ENCODE measurements at places on chromosomes 1 and 21. TPM values are rescaled to one million over a fixed set of nuclear protein-coding genes. Genes with fewer than 3 reads are reported as not detected.

DNA sequence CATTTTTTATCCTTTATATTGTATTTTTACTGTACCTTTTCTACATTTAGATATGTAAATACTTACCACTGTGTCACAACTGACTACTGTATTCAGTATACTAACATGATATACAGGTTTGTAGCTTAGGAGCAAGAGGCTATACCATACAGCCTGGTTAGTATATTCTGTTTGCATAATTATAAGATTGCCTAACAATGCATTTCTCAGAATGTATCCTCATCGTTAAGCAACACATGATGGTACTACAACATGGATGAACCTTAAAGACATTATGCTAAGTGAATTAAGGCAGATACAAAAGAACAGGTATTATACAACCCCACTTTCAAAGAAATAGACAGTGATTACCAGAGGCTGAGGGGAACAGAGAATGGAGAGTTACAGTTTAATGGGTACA is 62.7 kb downstream of the RUSC1 start:
- DNase-seq = no peak
- no peak overlapping the region for H3K4me3 ChIP-seq
- peaks cover 4% of the 10 kb centered on the region for H3K36me3 ChIP-seq
- H3K27me3 ChIP-seq = no peaks in the 10 kb centered on the region

- no peaks in the 10 kb centered on the region for H3K4me1 ChIP-seq
- no peak for DNase-seq
- no peak overlapping the region for H3K27ac ChIP-seq
- H3K27me3 ChIP-seq = no peaks in the 10 kb centered on the region
These were observed 1.5 kb downstream of the LCE3E start for GRCh38 chr1:152565115-152565514.

Gene ATXN7L2
- total RNA-seq = 4.5 TPM

Gene ZNF593OS
- not detected for total RNA-seq

GRCh38 chr1:225844236-225845061 is 34.5 kb downstream of the EPHX1 start:
- peaks cover 35% of the 10 kb centered on the region for H3K4me1 ChIP-seq
- H3K27ac ChIP-seq = no peak overlapping the region
- H3K4me3 ChIP-seq = no peak overlapping the region
- peaks cover 62% of the 10 kb centered on the region for H3K36me3 ChIP-seq
- no peaks in the 10 kb centered on the region for H3K27me3 ChIP-seq

DNA sequence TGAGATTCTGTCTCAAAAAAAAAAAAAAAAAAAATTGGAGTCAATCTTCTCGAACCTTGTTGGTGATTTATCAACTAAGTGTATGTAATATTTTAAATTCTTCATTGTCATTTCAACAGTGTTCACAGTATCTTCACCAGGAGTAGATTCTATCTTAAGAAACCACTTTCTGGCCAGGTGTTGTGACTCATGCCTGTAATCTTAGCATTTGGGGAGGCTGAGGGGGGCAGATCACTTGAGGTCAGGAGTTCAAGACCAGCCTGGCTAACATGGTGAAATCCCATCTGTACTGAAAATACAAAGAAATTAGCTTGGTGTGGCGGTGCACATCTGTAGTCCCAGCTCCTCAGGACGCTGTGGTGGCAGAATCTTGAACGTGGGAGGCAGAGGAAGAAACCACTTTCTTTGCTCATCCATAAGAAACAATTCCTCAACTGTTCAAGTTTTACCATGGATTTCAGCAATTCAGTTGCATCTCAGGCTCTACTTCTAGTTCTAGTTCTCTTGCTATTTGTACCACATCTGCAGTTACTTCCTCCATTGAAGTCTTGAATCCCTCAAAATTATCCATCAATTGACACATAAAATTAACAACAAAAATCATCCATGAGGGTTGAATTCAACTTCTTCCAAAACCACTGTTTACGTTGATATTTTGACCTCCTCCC is 30.4 kb upstream of the EYA3 start:
- H3K4me1 ChIP-seq = peaks cover 3% of the 10 kb centered on the region
- DNase-seq = no peak
- H3K4me3 ChIP-seq = no peak overlapping the region
- no peaks in the 10 kb centered on the region for H3K36me3 ChIP-seq
- H3K27me3 ChIP-seq = no peaks in the 10 kb centered on the region

Gene CFAP45
- total RNA-seq = 13.6 TPM

Gene IL12RB2
- total RNA-seq = 0.40 TPM

GRCh38 chr1:4033129-4033676 is 133.1 kb upstream of the C1orf174 start:
- no peaks in the 10 kb centered on the region for H3K4me1 ChIP-seq
- no peak overlapping the region for H3K4me3 ChIP-seq
- no peaks in the 10 kb centered on the region for H3K27me3 ChIP-seq
- no peak overlapping the region for H3K27ac ChIP-seq

DNA sequence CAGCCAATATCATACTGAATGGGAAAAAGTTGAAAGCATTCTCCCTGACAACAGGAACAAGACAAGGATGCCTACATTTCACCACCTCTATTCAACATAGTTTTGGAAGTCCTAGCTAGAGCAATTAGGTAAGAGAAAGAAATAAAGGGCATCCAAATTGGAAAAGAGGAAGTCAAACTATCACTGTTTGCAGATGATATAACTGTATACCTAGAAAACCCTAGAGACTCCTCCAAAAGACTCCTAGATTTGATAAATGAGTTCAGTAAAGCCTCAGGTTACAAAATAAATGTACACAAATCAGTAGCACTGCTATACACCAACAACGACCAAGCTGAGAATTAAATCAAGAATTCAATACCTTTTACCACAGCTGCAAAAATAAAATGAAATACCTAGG is 171.3 kb upstream of the HP1BP3 start:
- H3K4me3 ChIP-seq = no peak overlapping the region
- peaks cover 9% of the 10 kb centered on the region for H3K36me3 ChIP-seq
- H3K27me3 ChIP-seq = no peaks in the 10 kb centered on the region

GRCh38 chr21:37593740-37594471 is 227.3 kb downstream of the DYRK1A start:
- no peaks in the 10 kb centered on the region for H3K27me3 ChIP-seq
- no peaks in the 10 kb centered on the region for H3K36me3 ChIP-seq
- H3K27ac ChIP-seq = no peak overlapping the region

Gene PRR9
- not detected for total RNA-seq

DNA sequence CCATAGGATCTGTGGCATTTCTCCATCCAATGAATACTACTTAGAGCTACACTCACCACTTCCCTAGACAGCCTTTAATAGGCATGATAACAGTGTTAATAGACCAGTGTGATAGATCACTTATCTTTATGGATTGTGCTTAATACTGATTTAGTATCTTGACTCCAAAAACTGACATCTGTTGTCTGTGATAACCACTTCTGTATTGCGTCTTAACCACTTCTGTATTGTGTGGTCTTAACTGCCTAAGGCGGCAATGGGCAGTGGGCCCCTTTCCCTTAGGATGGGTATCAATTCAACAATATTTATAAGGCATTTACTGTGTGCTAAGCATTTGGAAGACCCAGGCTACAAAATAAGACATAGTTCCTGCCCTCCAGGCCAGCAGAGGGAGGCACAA is 32.0 kb upstream of the RCAN3 start:
- no peak overlapping the region for H3K27ac ChIP-seq
- no peak overlapping the region for H3K4me3 ChIP-seq
- no peak for DNase-seq
- no peaks in the 10 kb centered on the region for H3K27me3 ChIP-seq
- no peaks in the 10 kb centered on the region for H3K4me1 ChIP-seq

DNA sequence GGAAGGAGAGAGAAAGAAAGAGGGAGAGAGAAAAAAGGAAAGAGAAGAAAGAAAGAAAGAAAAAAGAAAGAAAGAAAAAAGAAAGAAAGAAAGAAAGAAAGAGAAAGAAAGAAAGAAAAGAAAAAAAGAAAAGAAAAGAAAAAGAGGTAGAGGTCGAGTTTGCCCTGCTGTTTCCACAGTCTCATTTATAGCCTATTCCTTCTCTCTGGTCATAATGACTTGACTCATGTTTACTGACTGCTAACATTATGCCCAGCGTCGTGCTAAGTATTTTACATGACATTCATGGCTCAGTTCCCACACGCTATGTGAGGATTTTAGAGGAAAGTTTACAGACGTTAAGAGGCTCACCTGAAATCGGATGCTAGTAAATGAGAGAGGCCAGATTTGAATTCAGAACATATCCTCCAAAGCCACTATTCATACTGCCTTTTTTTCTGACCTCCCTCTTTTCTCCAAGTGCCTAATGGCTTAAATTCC is 263.0 kb downstream of the TNR start:
- H3K4me1 ChIP-seq = no peaks in the 10 kb centered on the region
- H3K27ac ChIP-seq = no peak overlapping the region

Gene OR2M7
- total RNA-seq = not detected

GRCh38 chr1:243962541-243962940 is 88.5 kb upstream of the ZBTB18 start:
- H3K4me3 ChIP-seq = no peak overlapping the region
- no peak for DNase-seq
- no peak overlapping the region for H3K27ac ChIP-seq
- H3K36me3 ChIP-seq = no peaks in the 10 kb centered on the region
- H3K4me1 ChIP-seq = no peaks in the 10 kb centered on the region
- no peaks in the 10 kb centered on the region for H3K27me3 ChIP-seq

GRCh38 chr1:19310061-19310460 is 1.9 kb downstream of the AKR7A2 start:
- H3K27ac ChIP-seq = no peak overlapping the region
- H3K4me1 ChIP-seq = peaks cover 24% of the 10 kb centered on the region
- DNase-seq = no peak
- H3K36me3 ChIP-seq = peaks cover 26% of the 10 kb centered on the region
- H3K4me3 ChIP-seq = no peak overlapping the region

Gene BCL2L15
- total RNA-seq = 3.2 TPM

DNA sequence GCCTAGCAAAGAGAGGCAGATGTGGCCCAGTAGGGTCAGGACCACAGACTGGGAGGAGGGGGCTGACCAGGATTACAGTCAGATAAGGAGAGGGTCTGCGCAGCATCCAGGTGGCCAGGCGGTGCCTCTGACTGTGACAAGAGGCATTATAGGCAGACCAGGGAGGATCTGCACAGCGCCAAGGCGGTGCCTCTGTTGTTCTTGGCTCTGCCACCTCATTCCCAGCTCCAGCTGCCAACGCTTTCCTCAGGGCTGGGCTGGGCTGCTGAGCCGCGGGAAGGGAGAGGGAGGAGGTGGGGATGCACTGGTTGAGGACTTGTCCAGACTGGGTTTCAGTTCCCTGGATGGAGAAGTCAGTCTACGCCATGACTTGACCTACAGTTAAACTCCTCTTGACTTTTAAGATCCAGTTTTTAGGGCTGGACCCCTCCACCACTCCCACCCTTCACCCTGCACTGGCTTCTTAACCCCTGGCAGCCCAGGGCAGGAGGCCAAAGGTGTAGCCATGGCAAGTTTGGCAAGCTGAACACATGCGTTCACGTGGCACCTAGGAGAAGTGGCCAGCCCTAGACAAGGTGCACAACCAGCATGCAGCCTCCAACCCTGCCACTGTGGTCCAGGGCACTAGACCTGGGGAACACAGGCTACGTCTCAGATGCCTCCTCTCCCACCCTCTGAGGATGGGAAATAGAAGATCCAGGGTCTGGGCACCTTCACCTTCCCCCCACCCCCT is 4.5 kb upstream of the CRABP2 start:
- H3K27ac ChIP-seq = no peak overlapping the region
- no peaks in the 10 kb centered on the region for H3K36me3 ChIP-seq
- H3K27me3 ChIP-seq = no peaks in the 10 kb centered on the region
- DNase-seq = no peak
- H3K4me3 ChIP-seq = no peak overlapping the region

All from lung (tissue), 17 donors.